Activated T-helper 17 cell treated with anti-CD3 and anti-CD28 coated beads, Interleukin-2, amount 50 U/mL, for 72 hours (primary cell): ENCODE measurements at places on chromosomes 11 and 22.

DNA sequence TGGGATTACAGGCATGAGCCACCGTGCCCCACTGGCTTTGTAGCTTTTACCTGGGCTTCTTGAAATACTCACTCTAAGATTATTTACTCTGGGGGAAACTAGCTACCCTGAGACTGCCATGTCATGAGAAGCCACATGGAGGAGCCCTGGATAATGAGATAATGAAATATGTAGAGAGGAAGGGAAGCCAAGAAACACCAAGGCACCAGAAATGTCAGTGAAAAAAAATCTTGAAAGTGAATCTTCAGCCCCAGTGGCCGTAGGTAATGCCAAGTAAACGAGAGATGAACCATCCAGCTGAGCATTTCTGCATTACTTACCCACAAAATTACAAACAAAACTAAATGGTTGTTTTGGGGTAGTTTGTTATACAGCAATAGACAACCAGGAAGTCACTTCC is 125.6 kb downstream of the APIP start:
- ATAC-seq: no peak

DNA sequence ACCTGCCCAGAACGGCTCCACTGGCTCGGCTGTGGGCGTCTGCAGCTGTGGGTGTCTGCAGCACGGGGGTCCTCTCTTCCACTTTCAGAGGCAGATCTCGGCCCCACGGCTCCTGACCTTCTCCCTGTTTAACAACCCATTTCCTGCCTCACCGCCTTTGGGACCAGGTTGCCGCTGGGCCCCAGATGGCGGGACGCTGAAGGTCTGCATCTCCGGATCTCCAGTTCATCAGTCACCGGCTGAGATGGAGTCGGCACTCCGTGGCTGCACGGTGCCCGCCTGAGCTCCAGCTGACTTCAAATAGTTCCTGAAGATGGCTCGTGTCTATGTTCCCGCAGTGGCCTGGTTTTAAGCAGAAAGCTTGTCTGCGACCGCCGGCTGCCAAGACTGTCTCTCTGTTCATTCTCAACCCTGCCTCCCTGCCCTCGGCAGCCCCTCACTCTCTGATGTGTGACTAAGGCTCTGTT is 475.9 kb downstream of the BRD1 start:
- ATAC-seq: no peak

DNA sequence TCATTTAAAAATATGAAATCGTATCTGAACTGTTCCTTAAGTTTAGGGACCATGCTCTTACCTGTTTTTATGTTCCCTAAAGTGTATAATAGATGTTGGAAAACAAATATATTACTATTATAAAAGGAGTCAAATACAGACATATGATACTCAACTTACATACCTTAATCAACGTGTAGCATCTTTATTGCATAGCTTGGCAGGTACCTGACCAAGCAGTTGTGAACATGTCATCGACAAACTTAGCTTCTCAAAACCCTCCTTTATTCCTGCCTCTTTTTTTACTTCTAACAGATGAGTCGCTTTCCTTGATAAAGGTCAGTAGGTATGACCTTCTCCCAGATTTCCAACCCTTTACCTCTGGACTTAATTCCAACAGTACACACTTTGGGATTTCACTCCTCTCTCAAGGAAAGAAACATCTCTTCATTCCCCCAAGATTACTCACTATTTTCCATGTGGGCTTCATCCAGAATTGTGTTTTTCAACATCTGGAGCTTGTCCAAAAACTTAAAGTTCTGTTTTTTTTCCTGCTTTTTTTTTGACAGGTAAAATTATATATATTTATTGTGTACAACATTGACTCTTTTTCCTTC is 11.9 kb downstream of the HIPK3 start:
- no peak for ATAC-seq

DNA sequence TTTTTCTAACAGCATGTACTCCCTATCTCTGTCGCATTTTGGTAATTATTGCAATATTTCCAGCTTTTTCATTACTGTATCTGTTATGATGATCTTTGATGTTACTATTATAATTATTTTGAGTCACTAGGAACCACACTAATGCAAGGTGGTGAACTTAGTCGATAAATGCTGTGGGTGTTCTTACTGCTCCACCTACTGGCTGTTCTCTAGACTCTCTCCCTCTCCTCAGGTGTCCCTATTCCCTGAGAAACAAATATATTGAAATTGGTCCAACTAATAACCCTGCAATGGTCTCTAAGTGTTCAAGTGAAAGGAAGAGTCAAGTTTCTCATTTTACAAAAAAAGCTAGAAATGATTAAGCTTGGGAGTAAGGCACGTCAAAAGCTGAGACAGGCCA is 10.5 kb downstream of the ARL14EP start:
- no peak for ATAC-seq
